ENCODE measurements at places on chromosomes 6 and 20.

GRCh38 chr20:7420345-7420744 is 519.9 kb downstream of the HAO1 start:
- no peak overlapping the region for H3K27ac ChIP-seq
- no peaks in the 10 kb centered on the region for H3K36me3 ChIP-seq
- no peaks in the 10 kb centered on the region for H3K27me3 ChIP-seq
- DNase-seq = no peak
- no peak overlapping the region for H3K4me3 ChIP-seq

- H3K27ac ChIP-seq = no peak overlapping the region
- no peaks in the 10 kb centered on the region for H3K27me3 ChIP-seq
- H3K4me1 ChIP-seq = no peaks in the 10 kb centered on the region
- no peak overlapping the region for H3K4me3 ChIP-seq
- H3K36me3 ChIP-seq = peaks cover 2% of the 10 kb centered on the region
Observed at GRCh38 chr20:18048176-18048575, 9.5 kb downstream of the OVOL2 start.

GRCh38 chr20:4243071-4243470 is 227.7 kb upstream of the RNF24 start:
- H3K4me3 ChIP-seq = no peak overlapping the region
- H3K4me1 ChIP-seq = peaks cover 2% of the 10 kb centered on the region
- no peaks in the 10 kb centered on the region for H3K27me3 ChIP-seq
- no peak overlapping the region for H3K27ac ChIP-seq
- peak; percentile 67 for DNase-seq

- no peak overlapping the region for H3K27ac ChIP-seq
- H3K36me3 ChIP-seq = no peaks in the 10 kb centered on the region
- no peak for DNase-seq
- H3K4me3 ChIP-seq = no peak overlapping the region
- no peaks in the 10 kb centered on the region for H3K27me3 ChIP-seq
Observed at GRCh38 chr6:162154001-162154400, 573.6 kb downstream of the PRKN start.

DNA sequence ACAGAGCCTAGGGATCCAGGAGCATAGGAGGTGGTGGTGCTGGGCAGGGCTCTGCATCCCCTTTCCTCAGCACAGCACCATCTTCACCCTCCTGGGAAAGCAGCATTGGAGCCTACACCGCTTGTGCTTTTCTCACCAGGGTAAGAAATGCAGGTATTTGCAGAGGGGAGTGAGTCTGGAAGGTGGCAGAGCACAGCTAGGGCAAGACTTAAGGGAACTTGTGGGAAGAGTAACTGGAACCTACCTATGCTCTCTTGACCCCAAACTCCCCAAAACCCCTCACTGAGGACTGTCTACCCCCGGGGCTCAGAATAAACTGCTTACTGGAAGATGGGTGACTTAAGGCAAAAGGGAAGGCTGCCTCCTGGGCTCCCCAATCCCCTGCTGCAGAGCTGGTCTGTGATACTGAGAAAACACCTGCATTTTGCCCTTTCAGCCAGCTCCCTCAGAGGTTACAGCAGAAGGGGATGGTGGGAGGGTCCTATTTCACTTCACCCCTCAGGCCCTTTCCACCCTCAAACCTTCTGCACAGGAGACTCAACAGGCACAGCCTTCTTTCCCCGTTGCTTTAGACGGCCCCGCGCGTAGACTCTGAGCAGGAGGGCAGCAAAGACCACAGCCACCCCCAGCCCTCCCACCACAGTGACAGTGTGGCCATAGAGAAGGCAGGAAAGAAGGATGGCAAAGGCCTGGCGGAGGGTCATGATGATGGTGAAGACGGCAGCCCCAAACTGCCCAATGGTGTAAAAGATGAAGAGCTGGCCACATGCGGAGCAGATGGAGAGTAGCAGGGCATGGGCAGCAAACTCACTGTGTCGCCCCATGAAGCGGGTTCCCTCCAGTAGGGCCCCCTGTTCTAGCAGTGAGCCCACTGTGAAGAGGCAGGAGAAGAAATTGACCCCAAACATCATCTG is 2.9 kb downstream of the SLC35B2 start:
- H3K36me3 ChIP-seq = peaks cover 37% of the 10 kb centered on the region
- no peak for DNase-seq
- no peak overlapping the region for H3K4me3 ChIP-seq
- no peak overlapping the region for H3K27ac ChIP-seq
- H3K27me3 ChIP-seq = no peaks in the 10 kb centered on the region

GRCh38 chr20:62819494-62820174 is 2.8 kb downstream of the COL9A3 start:
- DNase-seq = no peak
- no peak overlapping the region for H3K4me3 ChIP-seq
- H3K27me3 ChIP-seq = no peaks in the 10 kb centered on the region
- peaks cover 4% of the 10 kb centered on the region for H3K4me1 ChIP-seq

DNA sequence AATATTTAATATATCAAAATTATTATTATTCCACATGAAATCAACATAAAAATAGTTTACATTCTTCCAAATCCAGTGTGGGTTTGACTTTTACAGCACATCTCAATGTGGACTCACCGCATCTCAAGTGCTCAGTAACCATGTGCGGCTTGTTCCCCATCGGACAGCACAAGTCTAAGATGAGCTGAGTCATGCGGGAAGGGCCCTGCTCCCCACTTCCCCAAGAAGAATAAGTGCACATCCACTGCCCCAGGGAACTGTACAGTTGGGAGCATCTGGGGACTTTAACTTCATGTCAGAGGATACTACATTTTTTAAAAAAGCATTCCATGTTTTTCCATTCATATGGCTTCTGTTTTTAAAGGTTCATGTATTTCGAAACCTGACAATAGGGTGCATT is 325.6 kb downstream of the BTBD3 start:
- H3K27ac ChIP-seq = no peak overlapping the region
- no peak for DNase-seq
- no peak overlapping the region for H3K4me3 ChIP-seq
- H3K36me3 ChIP-seq = no peaks in the 10 kb centered on the region

DNA sequence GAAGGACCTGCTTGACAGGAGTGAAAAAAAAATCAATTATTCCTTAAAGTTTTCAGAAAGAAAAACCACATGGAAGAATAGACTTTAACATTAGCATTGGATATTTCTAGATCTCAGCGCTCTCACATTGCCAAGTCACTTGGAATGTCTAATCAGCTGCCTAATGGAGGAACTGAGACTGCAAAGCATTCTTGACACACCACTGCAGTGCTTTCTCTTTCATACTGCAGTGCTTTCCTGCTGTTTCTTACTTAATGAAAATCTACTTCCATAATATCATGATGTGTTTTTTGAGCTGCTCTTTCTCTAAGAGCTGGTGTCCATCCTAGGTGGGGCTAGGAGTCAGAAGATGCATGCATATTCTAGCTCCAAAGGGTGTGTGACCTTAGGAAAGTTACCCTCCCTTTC is 20.4 kb upstream of the MCM3 start:
- no peak overlapping the region for H3K4me3 ChIP-seq
- no peaks in the 10 kb centered on the region for H3K36me3 ChIP-seq
- H3K27me3 ChIP-seq = no peaks in the 10 kb centered on the region
- no peak for DNase-seq
- H3K27ac ChIP-seq = no peak overlapping the region
- H3K4me1 ChIP-seq = no peaks in the 10 kb centered on the region

DNA sequence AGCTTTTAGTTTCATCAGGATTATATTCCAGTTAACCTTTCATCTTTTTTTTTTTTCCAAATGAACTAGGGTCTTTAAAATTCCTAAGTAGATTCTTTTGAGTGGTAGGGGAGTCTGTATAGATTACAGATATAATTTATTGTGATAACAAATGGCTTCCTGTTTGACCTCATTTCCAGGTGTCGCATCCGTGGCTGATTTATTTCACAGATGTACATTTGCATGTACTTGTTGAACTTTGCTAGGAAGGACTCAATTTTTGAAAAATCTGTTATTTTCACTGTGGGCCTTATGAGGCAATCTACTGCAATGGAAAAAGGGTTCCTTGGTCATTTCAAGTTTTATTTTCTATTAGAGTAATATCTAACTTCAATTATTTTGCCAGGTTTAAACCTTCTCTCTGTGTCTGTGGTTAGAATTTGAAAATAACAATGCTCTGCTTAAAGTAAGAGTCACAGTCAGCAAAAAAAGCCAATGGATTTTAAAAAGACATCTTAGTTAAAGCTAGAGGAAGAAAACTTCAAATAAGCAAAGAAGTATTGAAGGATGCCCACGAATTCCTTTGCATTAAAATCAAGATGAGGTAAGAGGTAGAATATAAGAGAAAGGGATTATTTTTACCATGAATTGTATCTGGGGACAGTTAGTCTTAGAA is 57.9 kb downstream of the SAMD5 start:
- no peaks in the 10 kb centered on the region for H3K36me3 ChIP-seq
- no peaks in the 10 kb centered on the region for H3K27me3 ChIP-seq
- DNase-seq = no peak
- no peaks in the 10 kb centered on the region for H3K4me1 ChIP-seq
- H3K27ac ChIP-seq = no peak overlapping the region

DNA sequence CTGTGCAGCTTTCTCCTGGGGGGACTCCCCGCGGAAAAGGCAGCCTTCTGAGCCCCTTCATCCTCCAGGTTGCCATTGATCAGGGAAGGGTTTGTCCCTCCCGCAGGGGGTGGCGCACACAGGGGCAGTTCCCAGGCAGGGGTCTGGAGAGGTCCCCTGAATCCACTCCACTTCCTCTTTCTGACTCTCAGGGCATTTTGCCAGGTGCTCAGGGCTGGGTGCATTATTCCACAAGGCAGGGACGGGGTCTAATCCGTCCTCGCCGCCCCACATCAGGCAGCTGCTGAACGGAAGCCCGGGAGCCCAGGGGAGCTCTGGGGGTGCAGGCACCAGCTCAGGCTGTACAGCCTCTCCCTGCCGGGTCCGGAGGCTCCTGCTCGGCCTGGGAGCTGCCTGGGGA is 180.9 kb downstream of the TTLL2 start:
- no peaks in the 10 kb centered on the region for H3K27me3 ChIP-seq
- no peak overlapping the region for H3K4me3 ChIP-seq
- no peaks in the 10 kb centered on the region for H3K36me3 ChIP-seq
- H3K27ac ChIP-seq = no peak overlapping the region
- H3K4me1 ChIP-seq = peaks cover 4% of the 10 kb centered on the region

DNA sequence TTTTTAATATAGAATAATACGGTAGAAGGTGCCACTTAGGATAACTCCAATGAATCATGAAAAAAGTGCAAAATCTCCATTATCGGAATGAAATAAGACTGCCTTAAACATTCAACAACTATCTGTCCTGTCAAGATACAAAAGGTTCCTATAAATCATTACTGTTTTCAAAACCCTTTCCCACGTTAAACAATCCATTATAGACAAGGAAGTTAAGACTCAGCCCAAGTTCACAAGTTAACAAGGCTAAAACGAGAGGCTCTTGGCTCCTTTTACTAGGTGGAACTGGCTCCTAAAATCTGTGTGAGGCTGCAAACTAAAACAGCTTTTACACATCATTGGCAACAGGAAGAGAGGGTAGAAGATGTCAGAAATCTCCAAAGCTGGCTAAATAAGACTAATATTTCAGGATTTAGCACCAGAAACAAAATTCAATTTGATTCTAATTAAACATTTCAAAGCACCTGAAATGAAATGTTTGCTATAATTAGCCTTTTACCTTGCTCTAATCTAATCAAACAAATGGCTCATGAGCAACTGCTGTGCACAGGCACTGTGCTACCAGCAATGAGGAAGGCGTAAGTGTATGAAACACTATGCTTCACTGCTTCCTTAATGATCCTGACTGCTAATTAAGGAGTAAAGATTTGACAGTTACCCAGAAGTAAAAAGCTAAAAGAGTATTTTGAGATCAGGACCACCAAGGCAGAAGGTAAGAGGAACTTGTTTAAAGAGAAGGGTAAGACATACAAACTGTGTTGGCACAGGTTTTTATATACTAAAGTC is 109.7 kb downstream of the DST start:
- no peaks in the 10 kb centered on the region for H3K4me1 ChIP-seq
- no peak overlapping the region for H3K27ac ChIP-seq
- H3K36me3 ChIP-seq = peaks cover 1% of the 10 kb centered on the region
- no peak overlapping the region for H3K4me3 ChIP-seq
- H3K27me3 ChIP-seq = no peaks in the 10 kb centered on the region
- no peak for DNase-seq

- no peak for DNase-seq
- H3K4me3 ChIP-seq = no peak within 1 kb of the TSS
- H3K27me3 ChIP-seq = no peaks in the 10 kb centered on the region
- no peak within 1 kb of the TSS for H3K27ac ChIP-seq
- H3K36me3 ChIP-seq = no peaks in the 10 kb centered on the region
Observed at GRCh38 chr20:34240693-34241615, at the start of gene ASIP. Gene ASIP (plus strand): TSS chr20:34241423. CDS start chr20:34260375, 18,952 bp downstream.

GRCh38 chr6:85703406-85703805 is 60.7 kb upstream of the SYNCRIP start:
- H3K27ac ChIP-seq = no peak overlapping the region
- no peaks in the 10 kb centered on the region for H3K27me3 ChIP-seq
- DNase-seq = peak; percentile 64

- no peak overlapping the region for H3K4me3 ChIP-seq
- H3K36me3 ChIP-seq = no peaks in the 10 kb centered on the region
- H3K27me3 ChIP-seq = peaks cover 3% of the 10 kb centered on the region
- no peak for DNase-seq
- no peak overlapping the region for H3K27ac ChIP-seq
Observed at GRCh38 chr20:59406446-59406845, 106.0 kb downstream of the EDN3 start.

- no peak overlapping the region for H3K4me3 ChIP-seq
- H3K4me1 ChIP-seq = no peaks in the 10 kb centered on the region
- no peaks in the 10 kb centered on the region for H3K27me3 ChIP-seq
- H3K36me3 ChIP-seq = no peaks in the 10 kb centered on the region
Observed at GRCh38 chr20:30985386-30985785, 272.1 kb upstream of the DEFB115 start.

- no peak overlapping the region for H3K4me3 ChIP-seq
- H3K27ac ChIP-seq = no peak overlapping the region
- no peaks in the 10 kb centered on the region for H3K4me1 ChIP-seq
- H3K36me3 ChIP-seq = no peaks in the 10 kb centered on the region
- no peaks in the 10 kb centered on the region for H3K27me3 ChIP-seq
Observed at GRCh38 chr6:36035225-36035624, 7.6 kb downstream of the MAPK14 start.

DNA sequence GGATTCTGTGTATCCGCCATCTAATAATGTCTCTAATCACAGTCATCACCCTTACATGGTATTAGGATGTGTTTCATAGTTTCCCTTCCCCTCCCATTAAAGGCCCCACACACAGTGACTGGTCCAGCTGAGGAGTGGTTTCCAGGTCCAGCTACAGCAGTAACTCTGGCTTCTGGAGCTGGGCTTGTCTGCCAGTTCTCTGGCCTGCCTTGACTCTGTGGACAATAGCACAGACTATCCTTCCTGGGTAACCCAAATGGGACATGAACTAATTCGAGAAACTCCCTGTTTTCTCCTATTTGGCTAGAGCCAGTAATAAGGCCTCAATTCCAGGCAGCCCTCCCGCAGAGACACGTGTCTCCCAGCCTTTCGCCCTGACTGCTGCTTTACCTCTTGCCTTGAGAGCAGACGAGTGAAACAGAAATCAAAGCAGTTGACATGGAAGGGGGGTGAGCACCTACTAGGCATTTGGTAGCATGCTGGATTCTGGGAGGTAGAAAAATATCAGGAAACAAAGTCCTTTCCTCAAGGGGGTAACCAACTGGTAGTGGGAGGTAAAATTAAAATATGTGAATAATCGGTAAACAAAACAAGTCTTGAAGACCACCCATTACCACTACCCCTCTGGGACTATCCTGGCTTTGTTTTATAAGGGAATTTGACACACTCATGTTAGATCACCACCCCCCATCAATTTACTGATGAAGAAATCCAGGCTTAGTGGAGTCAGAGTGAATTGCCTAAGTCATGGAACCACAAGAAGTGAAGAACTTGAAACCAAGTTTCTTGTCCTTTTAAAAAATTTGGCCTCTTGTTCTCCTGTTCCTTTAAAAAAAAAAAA is 1.2 kb downstream of the TRAF3IP2 start:
- H3K27me3 ChIP-seq = no peaks in the 10 kb centered on the region
- H3K36me3 ChIP-seq = no peaks in the 10 kb centered on the region
- peak; percentile 70 for DNase-seq
- peaks cover 14% of the 10 kb centered on the region for H3K4me1 ChIP-seq
- peak overlapping the region; percentile 96 for H3K27ac ChIP-seq
- H3K4me3 ChIP-seq = no peak overlapping the region

Measured in mesendoderm (in vitro differentiated cells).